T-helper 2 cell treated with Interferon-gamma antibody and Interleukin-4, amounts not matched to agents 5 μg/mL and 100 μg/mL, for 36 hours (primary cell): ENCODE measurements at places on chromosomes 1 and 21.

GRCh38 chr1:202658251-202658759, 51.9 kb downstream of the SYT2 start:
- DNase-seq = no peak

- DNase-seq = no peak
These were observed 8.2 kb upstream of the PRMT6 start for GRCh38 chr1:107048241-107048640.

- DNase-seq = no peak
These were observed 370.8 kb downstream of the RWDD3 start for GRCh38 chr1:95604771-95605170.

DNA sequence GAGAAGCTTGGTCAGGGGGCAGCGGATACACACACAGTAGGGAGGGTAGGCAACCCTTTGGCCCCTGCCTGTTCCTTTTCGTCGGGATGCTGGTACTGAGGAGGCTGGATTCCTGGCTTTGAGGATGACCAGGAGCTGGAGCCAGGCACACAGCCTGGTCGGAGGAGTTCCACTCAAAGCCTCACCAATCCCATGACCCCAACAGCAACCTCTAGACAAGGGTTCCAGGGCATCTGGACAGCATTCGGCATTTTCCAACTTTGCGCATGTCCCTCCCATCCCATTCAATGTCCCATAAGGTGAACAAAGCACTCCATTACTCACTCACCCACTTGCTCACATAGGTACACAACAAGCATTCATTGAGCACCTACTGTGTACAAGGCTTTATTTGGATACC, 42.6 kb upstream of the HMGB4 start:
- no peak for DNase-seq

DNA sequence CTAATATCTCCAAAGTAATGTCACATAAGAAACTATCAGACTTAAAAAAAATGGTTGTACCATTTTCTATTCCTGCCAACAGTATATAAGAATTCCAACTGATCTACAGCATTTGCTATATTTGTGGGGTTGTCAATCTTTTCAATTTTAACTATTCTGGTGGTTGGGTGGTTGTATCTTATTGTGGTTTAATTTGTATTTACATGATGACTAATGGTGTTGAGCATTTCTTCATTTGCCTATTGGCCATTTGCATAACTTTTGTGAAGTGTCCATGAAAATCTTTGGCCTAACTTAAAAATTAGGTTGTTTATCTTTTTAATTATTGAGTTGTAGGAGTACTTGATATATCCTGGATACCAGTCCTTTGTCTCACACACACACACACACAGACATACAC, 26.2 kb upstream of the LRP8 start:
- DNase-seq = no peak

GRCh38 chr1:167022384-167022783, 33.3 kb downstream of the MAEL start:
- no peak for DNase-seq

GRCh38 chr21:41338455-41338854, 21.9 kb downstream of the FAM3B start:
- DNase-seq = no peak

- DNase-seq = no peak
These were observed 1.1 kb downstream of the PLXNA2 start for GRCh38 chr1:208242941-208243526.

- no peak for DNase-seq
These were observed 233.9 kb downstream of the DISC1 start for GRCh38 chr1:231860221-231861088.

GRCh38 chr1:44328671-44329416, 26.2 kb downstream of the ERI3 start:
- no peak for DNase-seq

- DNase-seq = no peak
These were observed 8.6 kb upstream of the MRPL39 start for GRCh38 chr21:25615880-25616279.

DNA sequence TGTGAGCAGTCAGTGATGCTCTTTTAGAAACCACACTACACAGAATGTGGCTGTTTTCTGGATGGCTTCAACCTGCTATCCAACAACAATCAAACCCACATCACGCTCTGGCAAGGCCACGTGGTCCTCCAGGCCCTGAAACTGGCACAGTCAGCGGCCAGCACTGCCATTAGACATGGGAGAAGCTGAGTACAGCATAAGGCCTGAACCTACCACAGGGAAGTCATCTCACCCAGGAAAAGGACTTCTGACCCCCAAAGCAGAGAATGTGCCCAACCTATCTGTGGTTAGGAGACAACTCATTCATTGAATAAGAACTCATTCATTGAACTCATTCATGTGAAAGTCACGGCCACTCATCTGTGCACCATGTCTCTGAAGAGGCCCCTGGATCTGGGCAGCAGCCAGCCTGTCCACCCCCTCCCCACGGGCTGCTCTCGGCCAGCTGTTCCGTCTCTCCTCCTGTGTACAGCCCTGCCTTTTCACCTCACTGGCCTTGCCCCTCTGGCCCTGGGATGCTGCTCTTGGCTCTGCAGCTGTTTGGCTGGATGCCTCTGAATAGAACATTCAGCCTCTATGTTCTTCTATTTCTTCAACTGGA, 41.1 kb downstream of the C1orf198 start:
- no peak for DNase-seq

DNA sequence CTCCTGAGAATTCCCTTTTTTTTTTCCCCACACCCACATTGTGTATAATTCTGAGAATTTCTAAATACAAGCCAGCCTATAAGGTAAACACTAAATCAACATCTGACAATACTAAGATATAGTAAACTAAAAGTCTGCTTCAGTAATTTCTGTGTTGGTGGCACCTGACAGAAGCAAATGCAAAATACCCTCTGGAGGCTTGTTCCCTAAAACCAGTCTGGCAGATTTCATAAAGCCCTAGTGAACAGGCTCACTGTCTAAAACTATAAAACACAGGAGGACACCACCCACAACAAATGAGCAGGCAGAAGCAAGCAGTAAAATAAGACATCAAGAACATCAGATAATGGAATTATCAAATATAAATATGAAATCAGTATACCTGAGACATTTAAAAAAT, 11.5 kb downstream of the TRIM33 start:
- no peak for DNase-seq

DNA sequence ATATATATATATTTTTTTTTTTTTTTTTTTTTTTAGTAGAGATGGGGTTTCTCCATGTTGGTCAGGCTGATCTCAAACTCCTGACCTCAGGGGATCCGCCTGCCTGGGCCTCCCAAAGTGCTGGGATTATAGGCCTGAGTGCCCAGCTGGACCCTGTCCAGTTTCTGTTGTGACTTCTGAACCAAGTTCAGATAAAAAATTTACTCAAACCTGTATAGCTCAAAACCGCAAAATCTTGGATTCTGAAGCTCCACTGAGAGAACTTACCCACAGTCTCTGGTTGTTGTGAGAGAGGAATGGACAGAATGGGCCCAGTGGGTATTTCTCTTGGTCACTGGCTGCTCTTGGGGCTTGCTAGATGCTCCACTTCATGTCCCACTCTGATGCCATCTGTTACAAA, 76.4 kb downstream of the HS2ST1 start:
- DNase-seq = no peak

DNA sequence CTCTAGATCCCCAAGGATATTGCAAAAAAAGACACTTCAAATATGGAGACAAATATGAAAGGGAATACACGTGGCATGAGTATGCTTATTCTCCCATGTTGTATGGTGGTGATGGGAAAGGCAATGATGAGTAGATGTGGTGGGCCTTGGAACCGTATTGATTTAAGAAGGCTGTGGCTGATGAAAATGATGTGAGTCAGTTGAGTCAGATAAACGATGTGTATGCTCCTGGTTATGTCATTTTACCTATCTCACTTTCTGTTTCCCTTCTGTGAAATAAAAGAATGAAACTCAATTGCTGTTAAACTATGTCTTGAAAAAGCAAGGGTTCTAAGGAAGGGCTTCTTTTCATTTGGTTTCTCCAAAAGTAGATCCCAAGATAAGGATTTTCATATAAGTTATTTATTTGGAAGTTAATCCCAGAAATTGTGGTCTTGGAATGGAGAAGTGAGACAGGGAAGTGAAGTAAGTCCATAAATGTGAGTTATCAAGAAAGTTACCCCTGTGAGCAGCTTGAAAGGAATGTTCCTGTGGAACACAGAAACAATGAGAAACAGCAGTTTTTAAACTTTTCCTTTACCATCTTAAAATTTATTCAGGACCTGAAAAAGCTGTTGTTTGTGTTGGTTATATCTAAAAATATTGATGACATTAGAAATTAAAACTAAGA, 292.0 kb downstream of the DUSP10 start:
- peak; percentile 17 for DNase-seq

DNA sequence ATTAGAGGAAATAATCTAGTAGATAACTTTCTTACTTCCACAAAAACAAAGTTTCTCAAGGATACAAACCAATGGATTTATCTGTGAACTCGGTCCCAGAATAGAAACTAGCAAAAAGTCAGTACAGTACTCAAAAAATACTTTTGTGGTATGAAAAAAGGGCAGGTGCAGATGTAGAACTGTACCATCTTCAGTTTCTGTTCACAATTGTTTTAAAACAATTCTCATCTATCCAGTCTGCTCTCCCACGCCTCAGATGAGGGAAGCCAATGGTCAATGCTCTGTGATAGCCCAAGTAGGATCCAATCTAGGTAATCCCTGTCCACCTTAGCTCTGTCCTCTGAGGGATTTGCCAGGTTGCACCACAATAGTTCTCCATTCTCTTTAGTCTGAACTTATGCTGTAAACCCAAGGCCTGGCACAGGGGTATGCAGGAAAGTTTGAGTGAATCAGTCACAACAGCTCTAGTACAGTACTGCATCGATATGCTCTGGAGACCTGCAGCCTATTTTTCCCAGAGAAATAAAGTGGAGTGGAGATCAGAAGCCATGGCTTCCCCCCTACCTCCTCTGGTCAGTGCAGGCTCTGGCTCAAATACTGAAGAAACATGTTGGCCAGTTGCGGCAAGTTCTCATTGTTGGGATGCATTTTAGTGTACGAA, 1.4 kb downstream of the KTI12 start:
- DNase-seq = no peak

DNA sequence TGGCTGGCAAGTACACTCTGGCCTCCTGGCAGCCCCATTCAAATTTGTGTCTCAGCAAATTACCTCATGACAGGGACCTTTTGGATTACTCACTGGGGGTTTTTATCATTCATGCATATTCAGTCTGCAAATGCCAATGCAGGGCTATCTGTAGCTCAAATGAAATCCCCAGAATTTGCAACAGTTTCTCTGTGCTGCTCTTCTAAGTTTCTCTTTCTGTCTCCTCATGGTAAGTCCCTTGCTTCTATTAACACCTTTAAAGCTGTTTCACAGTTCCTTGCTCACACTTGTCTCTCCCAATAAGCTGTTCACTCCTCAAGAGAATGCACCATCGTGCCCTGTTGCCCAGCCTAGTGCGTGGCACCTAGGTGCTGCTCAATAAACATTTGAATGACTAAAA, 3.3 kb upstream of the FAM78B start:
- peak; percentile 15 for DNase-seq

- DNase-seq = no peak
These were observed 646.7 kb downstream of the LTN1 start for GRCh38 chr21:28345934-28346333.

DNA sequence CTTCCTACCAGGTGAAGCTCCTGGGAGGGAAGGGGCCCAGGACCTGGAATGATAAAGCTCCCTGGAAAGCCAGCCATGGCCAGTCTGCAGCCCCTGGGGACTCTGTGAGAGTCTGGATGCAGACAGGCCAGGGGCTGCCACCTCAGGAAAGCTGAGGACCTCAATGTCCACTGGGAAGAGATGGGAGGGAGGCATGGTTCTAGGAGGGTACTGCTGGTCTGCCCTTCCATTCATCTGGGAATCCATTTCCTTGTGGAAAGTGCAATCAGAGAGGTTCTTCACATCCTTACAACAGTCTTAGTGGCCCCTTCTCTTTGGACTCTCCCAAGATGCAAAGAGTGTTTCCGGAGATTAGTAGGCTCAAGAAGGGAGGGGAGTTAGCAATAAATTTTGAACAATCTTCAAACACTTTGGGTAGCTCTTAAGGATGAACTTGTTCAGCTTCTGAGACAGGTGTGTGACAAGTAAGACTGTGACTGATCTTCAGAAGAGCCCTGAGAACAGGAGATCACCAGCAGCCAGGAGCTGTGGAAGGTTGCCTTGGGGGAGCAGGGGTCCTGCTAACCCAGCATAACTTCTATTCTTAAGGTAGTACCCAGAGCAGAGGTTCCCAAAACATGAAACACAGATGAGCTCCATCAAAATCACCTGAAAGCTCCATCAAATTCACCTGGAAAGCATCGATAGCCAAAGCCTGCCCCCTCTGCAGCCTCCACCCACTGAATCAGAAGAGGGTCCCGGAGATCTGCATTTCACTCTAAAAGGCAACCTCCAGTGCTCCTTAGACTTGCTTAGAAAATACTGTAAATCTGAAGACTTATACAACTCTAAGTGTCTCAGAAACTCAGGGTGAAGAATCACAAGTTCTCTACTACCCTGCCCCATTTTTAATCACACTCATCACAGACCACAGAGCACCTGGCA, 616 bp upstream of the LAX1 start:
- DNase-seq = no peak

- no peak for DNase-seq
These were observed 141.8 kb downstream of the NEK7 start for GRCh38 chr1:198298640-198299039.

DNA sequence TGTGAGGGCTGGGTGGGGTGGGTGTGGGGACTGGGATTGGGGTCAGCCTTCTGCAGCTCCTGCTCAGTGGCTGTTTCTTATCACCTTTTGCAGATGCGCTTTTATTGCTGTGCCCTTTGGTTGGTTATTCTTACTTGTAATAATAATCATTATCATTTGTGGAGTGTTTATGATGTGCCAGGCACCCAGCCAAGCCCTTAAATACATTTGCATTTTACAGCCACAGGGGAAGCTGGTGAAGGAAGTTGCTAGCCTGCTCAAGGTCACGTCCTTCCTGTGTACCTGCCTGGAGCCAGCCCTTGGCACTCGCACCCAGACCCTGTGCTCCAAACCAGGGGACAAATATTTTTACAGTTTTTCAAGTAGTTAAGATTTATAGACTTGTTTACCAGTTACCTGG, 144.0 kb downstream of the PGBD5 start:
- DNase-seq = no peak
